Left ventricle myocardium inferior (tissue), 1 donor: ENCODE measurements at places on chromosomes 7 and 10. TPM values are rescaled to one million over a fixed set of nuclear protein-coding genes. Genes with fewer than 3 reads are reported as not detected.
A peak's percentile ranks its signal among the peaks of the same experiment; 100 is the strongest.

MEIG1 gene
- not detected for total RNA-seq

MRLN gene
- not detected for total RNA-seq

CADPS2 gene
- total RNA-seq = 11.9 TPM

ATRNL1 gene
- 2.9 TPM for total RNA-seq

HTR5A gene
- total RNA-seq = not detected

MYH16 gene
- total RNA-seq = not detected

PGAM2 gene
- total RNA-seq = 671 TPM

OR2A1 gene
- not detected for total RNA-seq

LBX1 gene
- total RNA-seq = not detected

COL28A1 gene
- 1.9 TPM for total RNA-seq

TSPAN33 gene
- total RNA-seq = 9.7 TPM

DNA sequence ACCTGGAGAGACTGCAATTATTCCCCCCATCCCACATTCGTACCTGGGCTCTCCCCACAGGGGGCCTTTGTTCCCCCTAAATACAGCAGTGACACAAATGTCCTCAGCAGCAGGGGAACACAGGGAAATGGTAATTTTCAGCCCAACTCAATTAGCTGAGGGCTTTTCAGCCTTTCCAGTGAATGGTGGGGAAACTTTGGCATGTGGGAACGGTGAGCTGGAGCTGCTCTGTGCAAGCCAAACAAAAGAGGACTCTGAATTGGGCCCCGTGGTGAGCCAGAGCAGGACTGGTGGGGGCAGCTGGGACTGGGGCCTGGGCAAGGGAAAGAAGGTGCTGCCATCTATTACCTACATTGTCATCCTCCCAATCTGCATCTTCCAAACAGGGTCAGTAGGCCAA is 51.0 kb downstream of the FBXW4 start:
- DNase-seq = no peak

DNA sequence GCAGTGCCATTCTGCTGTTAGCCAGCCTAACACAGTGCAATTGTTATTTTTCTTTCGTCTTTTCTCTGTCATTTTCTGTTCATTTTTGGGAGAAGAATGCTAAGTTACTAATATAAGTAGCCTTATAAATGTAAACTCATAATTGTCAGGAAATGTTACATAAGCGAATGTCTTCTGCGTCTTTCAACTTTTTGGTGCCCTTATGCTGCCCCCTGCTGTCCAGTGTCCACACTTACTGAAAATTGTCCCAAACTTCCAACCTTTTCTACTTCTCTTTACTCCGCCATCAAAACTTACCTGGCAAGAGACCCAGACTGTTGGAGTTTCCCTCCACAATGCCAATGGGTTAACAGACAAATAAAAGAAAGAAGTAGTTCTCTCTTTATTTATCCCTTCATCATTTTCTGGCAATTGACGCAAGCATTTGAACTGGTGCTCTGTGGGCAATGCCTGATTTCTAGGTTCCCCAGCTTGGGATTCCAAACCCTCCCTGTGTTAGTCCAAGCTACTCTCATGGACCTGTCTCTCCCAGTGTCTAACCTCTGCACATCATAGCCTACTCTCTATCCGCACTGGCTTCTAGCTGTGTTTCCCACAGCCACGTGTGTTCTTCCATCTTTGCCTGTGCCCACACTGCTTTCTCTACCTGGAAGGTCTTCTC is 21.0 kb upstream of the EPC1 start:
- peak; percentile 62 for DNase-seq

DNA sequence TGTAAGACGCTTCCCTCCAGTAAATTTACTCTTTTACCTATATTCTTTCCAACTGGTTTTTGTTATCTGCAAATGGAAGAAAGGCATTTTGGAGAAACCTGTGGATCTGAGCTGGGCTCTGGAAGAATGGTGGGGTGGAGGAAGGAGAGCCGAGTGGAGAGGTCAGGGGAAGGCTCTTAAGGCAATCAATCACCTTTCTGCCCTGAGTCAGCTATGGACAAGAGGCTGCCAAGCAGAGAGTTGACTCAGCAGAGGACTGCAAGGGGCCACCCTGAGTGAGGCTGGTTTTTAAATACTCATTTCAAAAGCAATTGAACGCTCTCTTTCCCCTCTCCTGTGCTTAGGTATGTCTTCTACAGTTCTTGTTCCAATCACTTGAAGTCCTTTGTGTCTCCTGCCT is 81.8 kb downstream of the SPAG6 start:
- DNase-seq = no peak

GRCh38 chr10:78914060-78914378 is 154.7 kb upstream of the ZMIZ1 start:
- no peak for DNase-seq

GRCh38 chr7:108289852-108290251 is 159.7 kb upstream of the LAMB4 start:
- DNase-seq = no peak

- no peak for DNase-seq
These were observed 4.5 kb downstream of the PTER start for GRCh38 chr10:16441173-16441840.

DNA sequence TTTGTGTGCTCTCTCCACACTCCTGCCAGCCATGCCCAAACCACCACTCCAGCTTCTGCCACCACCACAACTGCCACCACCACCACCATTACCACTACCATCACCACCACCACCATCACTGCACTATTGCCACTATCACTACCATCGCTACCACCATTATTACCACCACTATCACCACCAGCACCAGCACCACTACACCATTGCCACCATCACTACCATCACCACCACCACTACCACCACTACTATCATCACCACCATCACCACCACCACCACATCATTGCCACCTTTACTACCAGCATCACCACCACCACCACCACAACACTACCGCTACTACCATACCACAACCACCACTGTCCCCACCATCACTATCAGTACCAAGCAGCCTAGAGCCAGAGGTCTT is 26.0 kb upstream of the ZNF800 start:
- no peak for DNase-seq

DNA sequence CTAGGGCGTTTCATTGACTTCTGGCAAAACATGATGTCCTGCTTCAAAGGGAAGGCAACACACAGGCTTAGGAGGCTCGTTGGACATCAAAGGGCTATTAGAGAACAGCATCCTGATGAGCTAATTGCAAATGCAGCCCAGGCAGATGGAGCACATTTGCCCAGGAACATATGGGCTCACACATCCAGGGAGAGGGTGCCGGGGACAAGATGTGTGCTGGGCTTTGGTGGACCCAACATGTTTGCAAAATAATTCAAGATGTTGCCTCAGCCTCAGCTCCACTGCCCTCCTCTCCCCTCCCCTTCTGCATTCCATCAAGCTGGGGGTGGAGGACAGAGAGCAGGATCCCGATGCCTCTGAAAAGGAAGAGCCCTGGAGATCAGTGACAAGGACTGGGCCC is 217.1 kb upstream of the ZMIZ1 start:
- DNase-seq = no peak

DNA sequence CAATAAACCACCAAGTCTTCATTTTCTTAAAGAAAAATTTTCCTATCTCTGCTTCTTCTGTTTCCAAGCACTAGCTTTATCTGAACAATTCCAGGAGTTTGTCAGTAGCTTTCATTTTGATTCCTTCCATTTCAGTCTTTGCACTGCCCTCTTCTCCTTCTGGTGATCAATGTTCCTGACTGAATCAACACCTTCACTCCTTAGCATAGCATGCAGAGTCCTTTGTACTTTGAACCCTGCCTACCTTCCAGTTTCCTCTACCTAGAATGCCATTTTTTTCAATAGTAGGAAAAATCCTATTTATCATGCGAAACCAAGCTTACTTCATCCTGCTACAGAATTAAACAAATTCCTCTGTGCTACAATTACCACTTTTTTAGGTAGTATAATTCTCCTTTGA is 1.9 kb upstream of the C10orf88 start:
- DNase-seq = no peak

DNA sequence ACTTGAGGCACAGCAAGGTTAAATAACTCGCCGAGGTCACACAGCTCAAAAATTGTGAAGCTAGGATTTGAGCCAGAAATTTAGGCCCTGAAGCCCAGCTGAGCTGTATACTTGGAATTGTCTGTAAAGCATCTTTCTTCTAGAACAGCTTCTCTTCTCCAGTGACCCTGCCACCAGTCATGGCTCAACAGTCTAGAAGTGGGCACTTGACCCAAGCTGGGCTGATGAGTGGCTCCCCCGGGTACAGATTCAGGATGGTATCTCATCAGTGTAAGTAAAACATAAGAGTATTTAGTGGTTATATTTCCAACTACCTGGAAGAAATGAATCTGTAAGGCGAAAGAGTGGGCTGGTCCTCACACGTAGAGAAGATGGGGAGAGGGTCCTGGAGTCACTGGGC is 243.9 kb upstream of the GPR26 start:
- DNase-seq = no peak

GRCh38 chr10:130545122-130545521 is 408.9 kb downstream of the GLRX3 start:
- no peak for DNase-seq

GRCh38 chr10:129779126-129780111 is 184.7 kb downstream of the EBF3 start:
- DNase-seq = no peak

DNA sequence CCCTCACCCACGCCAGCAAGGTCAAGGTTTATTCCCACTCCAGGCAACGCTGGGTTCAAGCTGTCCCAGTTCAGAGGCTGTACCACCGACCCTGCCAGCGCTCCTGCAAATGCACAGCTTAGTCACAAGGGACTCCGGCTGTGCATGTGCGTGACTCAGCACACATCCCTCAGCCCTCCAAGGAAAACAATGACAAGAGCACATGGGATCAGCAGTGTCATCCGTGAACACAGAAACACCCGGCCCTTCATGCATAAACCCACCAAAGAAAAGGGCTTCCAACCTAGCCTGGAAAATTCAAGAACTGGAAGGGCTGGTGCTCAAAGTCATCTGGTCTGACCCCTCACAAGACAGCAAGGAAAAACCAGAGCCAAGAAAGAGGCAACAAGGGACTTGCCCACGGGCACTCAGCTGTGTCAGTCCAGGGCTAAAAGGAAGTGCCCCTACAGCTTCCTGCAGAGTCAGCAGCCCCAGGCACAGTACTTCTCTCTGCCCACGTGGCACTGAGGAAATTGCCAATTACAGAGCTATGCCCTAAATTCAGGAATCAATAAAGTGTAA is 106.1 kb downstream of the KCNMA1 start:
- DNase-seq = no peak

DNA sequence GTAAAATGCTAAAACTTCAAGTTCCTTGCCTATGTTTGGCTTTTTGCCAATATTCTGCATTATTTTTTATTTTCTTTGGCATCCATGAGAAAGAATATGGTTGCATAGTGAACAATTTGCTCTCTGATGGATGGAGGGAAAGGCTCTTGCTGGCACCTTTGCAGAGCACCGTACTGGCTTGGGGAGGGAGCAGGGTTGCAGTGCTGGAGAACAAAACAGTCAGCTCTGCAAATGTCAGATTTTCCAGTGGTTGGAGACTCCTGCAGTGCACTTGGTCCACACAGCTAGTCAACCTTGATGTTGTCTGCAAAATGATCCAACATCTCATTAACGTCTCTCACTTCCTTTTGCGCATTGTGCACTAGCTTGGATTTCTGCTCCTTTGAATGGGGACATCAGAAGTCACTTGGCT is 100.8 kb downstream of the ANLN start:
- no peak for DNase-seq

- no peak for DNase-seq
These were observed 28.5 kb downstream of the GET4 start for GRCh38 chr7:904847-905246.

DNA sequence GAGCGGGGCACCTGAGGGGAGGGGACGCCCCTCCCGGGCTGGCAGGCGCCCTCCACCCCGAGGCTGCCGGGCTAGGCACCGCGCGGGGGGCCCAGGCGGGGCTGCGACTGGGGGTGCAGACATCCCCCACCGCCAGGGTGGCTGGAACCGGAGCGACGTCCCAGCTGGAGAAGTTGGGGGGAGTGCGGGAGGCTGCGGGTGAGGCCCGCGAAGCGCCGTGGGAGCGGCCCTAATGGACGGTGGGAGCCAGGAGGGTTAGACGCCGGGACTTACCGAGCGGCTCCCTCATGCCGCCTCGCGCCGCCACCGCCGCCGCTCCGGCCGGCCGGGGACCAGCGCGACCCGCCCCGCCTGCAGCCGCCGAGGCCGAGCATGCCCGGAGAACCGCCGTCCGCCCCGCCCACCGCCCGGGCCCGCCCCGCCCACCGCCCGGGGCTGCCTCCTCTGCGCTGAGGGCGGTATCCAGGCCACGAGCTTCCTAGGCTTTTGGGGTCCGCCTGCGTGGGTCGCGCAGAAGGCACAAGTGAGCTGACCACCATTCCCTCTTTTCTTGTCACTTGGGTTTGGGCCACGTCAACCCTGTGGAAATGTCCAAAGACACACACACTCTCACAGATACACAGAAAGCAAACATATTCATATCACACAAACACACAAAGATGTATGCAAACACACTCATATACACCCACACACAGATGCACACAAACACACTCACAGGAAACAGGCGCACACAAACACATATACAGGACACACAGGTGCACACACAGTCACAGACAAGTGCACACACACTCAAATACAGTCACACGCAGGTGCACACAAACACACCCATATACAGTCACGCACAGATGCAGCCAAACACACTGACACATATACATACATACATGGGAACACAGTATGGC is at the start of gene JCAD:
TSS of gene JCAD (minus strand) at position 378 of the 899 bp plus-strand sequence. CDS start 11,774 bp downstream, outside the sequence.
- peak; percentile 87 for DNase-seq

GRCh38 chr10:109784236-109784635 is 139.1 kb downstream of the XPNPEP1 start:
- DNase-seq = no peak

- no peak for DNase-seq
These were observed 619 bp downstream of the EXOC4 start for GRCh38 chr7:133253519-133253875.

GRCh38 chr10:8998751-8999150 is 944.3 kb downstream of the GATA3 start:
- no peak for DNase-seq

DNA sequence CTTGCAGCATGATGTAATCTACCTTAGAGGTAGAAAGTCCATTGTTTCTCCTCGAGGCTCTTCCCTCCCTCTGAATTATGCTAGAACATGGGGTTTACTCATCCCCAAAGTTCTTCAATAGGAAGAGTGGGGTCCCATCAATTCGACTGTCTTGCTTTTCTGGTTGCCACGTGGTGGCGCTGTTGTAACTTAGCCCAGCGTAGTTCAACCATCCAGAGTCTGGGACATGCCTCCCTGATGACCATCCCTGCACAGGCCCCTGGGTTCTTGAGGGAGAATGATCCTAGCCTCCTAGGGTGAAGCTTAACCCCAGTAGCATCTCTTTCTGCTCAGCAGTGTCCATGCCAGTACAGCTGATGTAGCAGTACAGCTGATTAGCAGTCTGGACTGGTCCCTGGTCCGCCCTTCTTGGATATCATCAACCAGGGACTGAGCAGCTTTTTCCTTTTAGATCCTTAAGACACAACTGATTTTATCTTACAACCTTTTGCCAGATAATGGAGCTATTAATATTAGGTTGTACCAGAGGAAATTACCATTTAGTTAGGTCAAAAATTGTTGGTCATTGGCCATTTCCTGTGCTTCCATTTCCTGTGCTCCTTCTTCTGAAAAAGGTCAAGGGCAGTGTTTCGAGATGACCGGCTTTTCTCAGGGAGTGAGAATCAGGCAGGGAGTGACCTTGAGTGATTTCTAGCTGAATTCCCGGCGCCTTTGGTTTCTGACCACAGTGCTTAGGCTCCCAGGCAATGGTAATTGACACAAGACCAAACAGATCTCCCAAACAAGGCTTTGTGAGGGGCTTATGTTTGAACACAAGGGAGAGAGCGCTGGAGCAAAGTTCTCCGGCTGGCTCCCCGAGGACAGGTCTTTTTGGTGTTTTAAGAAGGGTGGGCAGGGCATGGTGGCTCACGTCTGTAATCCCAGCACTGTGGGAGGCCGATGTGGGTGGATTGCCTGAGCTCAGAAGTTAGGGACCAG is 65.4 kb downstream of the TACC2 start:
- DNase-seq = peak; percentile 58

- DNase-seq = no peak
These were observed 225.4 kb downstream of the TCERG1L start for GRCh38 chr10:131086094-131086493.
